ENCODE measurements at places on chromosomes 4 and X.

- no peak for DNase-seq
These were observed 47.6 kb downstream of the THOC2 start for GRCh38 chrX:123685232-123685631.

DNA sequence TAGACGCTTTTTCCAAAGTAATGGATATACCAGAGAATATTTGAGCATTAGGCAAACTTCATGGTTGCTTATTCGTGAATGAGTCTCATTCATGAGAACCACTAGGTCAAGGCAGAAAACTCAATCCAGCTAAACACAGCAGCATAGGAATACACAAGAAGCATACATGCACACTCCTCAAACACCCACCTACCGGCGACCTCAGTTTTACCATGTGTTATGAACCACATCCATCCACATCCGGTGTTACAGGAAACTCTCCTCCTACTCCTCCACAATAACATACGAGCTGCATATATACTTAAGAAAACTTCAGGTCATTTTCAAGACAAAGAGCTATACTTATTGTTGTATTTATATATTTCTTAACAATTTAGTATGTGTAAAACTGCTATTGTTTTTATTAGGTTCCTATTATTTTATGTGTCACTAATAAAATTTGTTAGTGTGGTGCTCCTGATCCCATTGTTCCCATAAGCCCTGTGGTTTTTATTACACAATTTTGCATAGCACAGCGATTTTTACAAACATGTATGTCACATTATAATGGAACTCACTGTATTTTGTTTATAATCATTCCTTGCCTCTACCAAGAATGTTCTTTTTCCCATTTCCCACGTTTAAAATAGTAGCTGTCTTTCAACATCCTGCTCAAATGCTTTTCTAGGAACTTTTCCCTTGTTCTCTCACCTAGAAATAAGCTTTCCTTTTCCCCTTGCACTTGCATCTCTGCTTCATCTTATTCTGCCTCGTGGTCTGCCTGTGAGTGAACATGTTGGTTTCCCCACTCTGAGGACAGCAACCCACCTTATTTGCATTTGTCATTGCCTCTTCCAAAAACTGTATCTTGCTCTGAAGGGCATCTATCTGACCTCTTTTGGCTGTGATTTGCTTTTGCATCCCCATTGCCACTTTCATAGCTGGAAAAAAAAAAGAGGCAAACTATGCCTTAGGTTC lies 48.3 kb downstream of the STBD1 start:
- no peak for DNase-seq

GRCh38 chr4:151407466-151408379 lies 1.3 kb upstream of the FHIP1A start:
- DNase-seq = no peak

GRCh38 chr4:172919269-172919668 lies 249.3 kb upstream of the GALNT7 start:
- DNase-seq = no peak

GRCh38 chr4:41873380-41874295 lies 61.6 kb upstream of the TMEM33 start:
- DNase-seq = no peak

- DNase-seq = no peak
These were observed 10.8 kb downstream of the LARP7 start for GRCh38 chr4:112647785-112648184.

DNA sequence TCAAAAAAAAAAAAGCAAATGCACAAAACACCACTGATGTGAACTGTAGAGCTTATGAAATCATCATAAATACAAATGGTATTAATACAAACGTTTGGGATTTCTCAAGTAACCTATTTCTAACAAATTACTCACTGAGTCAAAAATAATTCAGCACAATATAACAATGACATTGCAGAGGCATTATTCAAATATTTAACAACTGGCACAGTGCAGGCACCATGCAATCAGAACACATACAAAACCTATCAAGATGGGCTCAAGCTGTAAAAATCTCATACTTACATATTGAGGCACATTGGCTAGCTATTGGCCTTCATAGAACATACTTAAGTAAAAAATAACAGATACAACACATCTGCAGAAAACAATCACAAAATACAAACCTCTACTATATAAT lies 81.1 kb downstream of the LRBA start:
- no peak for DNase-seq

GRCh38 chr4:82773057-82773456 lies 25.5 kb downstream of the SCD5 start:
- no peak for DNase-seq

- DNase-seq = no peak
These were observed 129.6 kb upstream of the INTU start for GRCh38 chr4:127503111-127503510.

- DNase-seq = no peak
These were observed 420.5 kb upstream of the CPEB2 start for GRCh38 chr4:14581741-14582140.

All from NCI-H1417 treated with DMSO at 0.1 percent for 48 hours (cell line).